ENCODE measurements at places on chromosomes 11 and 22.

- no peak for DNase-seq
Observed at GRCh38 chr11:64649291-64649697, 58.3 kb downstream of the SLC22A12 start.

- no peak for DNase-seq
Observed at GRCh38 chr11:122258446-122259194, 142.6 kb upstream of the BLID start.

- DNase-seq, result no peak
Observed at GRCh38 chr11:100687054-100687629, at the start of gene ARHGAP42. Gene ARHGAP42, plus strand, starts transcription at chr11:100687288. Its CDS starts 391 bp downstream, at chr11:100687679.

GRCh38 chr11:128474036-128474874 lies 113.1 kb downstream of the ETS1 start:
- DNase-seq, result no peak

DNA sequence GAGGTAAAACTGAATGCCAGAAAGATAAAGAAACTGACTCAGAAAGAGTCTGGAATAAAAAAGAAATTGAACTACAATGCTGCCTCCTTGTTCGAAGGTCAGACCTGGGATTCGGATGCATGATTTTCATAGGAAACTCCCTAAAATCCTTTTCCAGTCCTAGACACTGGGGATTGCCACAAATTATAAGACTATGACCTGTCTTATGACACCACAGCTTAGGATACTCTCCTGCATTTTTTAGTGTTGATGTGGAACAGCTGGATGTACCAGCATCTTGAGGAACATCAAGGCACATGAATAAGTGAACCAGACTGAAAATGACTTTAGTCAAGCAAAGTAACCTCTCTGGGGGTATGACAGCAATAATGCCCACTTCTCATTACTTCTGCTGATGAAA lies 9.0 kb downstream of the KIRREL3 start:
- DNase-seq, result no peak

DNA sequence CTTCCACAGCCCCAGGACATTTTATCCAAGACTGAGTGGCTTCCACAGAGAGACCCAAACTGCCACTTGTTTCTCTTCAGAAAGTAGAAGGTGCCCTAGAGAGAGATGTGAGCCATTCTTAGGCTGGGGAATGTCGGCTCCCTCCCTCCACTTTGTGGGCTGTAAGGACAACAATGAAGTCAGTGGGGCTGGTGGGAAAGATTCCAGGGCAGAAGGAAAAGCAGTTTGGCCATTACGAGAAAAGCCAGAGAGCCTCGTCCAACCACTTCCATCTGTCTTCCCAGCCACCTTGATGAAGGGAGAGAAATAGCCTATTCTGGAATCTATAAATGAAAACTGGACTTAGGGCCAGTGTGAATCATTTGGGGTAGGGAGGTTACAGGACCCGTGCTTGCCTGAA lies 382.5 kb downstream of the NXPE2 start:
- DNase-seq, result no peak

GRCh38 chr22:30245985-30246813 lies at the start of gene LIF:
Gene LIF, minus strand, starts transcription at chr22:30246759. Its CDS starts 64 bp downstream, at chr22:30246695.
- DNase-seq, result peak; percentile 75

- no peak for DNase-seq
Observed at GRCh38 chr11:121063728-121064127, 37.3 kb upstream of the TECTA start.

DNA sequence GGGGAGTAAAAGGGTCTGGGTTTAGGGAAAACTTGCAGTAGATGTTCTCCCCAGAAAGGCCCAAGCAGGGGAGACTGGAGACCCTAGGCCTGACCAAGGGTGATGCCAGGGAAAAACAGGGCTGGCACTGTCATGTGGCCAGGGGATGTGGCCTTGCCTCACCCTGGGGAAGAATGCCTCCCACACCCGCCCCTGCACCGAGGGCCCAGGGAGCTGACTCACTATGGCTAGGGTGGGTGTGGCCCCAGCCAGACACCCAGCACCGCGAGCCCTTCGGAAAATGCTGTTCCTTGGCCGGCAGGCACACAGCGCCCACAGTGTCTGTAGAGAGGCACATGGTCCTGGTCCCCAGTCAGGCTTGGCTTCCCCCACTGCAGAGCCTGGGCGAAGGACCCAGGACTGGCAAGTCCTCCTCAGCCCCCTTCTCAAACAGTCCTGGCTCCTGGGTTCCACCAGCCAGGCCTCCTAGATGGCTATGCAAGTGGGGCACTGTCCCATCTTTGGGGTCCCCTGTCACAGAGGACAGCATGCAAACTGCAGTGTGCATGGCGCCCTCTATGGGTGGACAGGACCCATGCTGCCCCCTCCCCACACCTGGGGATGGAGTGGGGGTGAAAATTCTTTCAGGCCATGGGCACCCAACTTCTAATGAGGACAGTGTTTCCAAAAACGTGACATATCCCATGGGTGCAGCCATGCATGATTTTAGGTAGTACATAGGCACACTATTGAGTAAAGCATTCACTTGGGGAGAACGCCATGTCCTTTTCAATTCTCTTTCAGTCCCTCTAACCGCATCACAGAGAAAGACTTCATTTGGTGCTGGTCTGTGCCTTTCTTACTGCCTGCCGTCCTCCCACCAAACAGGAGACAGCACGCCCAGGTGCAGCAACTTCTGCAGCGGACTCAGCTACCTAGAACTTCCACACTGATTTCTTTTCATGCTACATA lies 15.2 kb downstream of the TMPRSS5 start:
- no peak for DNase-seq

DNA sequence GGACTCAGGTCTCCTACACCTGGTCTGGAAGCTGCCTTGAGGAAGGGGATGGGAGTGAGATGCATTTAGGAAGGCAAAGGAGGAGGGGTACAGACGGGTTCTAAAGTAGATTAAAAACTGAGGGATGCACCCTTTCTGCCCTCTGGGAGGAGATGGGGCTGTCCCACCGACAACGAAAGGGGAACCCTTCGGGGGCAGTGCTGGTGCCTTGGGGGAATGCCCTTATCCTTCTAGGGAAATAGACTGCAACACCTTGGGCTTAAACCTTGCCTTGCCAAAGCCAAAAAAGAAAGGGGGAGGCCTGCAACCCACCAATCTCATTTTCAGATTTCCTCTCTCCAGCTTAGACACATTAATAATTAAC lies 89.8 kb downstream of the PLEKHA7 start:
- DNase-seq, result no peak

- DNase-seq, result no peak
Observed at GRCh38 chr11:8234425-8234821, 29.3 kb downstream of the LMO1 start.

GRCh38 chr11:47411884-47412746 lies 3.7 kb downstream of the SLC39A13 start:
- DNase-seq, result peak; percentile 61

DNA sequence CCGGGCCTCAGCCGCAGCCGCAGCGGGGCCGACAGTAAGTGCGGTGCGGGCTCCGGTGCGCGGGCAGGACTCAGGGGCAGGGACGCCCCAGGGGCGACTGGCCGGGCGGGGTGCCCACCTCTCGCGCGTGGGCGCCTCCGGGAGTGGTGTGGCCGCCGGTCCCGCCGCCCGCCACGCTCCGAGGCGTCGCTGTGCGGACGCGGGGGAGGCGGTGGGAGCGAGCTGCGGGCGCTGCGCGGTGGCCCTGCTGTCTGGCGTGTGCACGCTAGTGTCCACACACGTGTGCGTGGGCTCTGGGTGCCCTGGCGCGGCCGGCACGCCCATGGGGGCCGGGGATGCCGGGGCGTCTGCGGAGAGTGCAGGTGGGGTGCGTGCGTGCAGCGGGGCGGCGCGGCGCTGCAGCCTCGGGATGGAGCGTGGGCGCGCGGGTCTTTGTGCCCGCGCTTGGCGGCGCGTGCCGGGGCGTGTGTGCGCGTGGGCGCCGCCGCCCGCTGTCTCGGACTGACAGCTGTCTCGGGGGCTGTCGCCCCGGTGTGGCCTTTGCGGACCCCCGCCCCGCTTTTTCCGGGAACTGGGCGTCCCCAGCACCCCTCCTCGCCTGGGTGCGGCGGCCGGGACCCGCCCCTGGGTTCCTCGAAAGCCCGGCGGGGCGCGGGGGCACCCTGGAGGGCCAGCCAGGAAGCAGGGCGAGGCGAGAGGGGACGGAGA lies 804 bp downstream of the KCNK4 start:
- DNase-seq, result peak; percentile 39

DNA sequence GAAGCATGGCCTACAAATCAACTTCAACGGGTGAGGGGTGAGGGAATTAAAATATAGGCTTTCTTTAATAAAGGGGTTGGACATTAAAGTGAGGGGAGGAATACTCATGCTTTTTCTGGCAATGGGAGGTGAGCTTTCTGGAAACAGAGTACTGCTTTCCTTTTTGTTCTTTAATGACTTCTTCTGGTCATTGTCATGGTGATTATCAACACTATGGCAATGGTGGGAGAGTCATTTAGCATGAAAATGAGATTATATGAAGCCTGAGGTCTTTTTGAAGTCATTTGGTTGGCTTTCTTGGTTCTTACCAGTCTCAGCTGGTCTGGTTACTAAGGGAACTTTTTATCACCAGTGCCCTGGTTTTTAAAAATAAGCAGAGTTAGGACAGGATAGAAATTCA lies 475.8 kb upstream of the LRRC4C start:
- no peak for DNase-seq

- DNase-seq, result no peak
Observed at GRCh38 chr11:117378976-117379865, 51.6 kb downstream of the CEP164 start.

DNA sequence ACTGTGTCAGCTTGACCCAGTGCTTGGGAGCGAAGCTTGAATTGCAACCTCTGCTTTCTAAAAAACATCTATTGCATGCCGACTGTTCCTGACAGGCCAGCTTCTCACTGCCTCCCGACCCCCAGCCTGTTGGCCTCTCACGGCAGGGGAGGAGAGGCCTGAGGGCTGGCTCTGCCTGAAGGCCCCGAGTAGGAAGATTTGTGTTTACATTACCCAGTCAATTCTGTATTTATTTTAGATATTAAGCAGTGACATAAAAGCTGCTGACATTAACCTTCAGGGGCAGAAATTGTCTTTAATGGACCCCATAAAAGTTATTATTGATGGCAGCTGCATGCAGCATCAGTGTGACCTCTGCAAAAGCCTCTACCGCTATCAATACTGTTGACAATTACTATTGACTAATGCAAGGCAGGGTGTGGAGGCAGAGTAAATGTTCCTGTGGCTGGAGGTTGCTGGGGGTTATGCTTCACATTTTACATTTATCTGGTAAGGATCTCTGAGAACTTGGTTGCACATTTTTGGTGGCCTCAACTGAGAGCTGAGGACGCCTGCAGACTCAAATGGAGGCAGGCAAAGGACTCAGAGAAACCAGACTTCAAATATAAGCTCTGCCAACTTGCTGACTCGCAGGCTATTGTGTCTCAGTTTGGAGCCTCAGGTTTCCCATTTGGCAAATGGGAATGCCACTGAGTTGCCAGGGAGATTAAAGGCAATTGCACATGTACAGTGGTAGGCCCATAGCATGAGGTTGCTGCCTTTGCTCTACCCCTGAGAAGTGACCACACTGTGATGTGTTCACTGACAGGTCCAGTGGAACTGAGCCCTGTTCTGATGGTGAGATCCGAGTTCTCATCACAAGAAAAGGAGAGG lies 380.5 kb downstream of the TENM4 start:
- no peak for DNase-seq

- DNase-seq, result no peak
Observed at GRCh38 chr22:46512683-46513082, 24.7 kb downstream of the CELSR1 start.

- no peak for DNase-seq
Observed at GRCh38 chr11:111098091-111098490, 147.4 kb upstream of the POU2AF2 start.

DNA sequence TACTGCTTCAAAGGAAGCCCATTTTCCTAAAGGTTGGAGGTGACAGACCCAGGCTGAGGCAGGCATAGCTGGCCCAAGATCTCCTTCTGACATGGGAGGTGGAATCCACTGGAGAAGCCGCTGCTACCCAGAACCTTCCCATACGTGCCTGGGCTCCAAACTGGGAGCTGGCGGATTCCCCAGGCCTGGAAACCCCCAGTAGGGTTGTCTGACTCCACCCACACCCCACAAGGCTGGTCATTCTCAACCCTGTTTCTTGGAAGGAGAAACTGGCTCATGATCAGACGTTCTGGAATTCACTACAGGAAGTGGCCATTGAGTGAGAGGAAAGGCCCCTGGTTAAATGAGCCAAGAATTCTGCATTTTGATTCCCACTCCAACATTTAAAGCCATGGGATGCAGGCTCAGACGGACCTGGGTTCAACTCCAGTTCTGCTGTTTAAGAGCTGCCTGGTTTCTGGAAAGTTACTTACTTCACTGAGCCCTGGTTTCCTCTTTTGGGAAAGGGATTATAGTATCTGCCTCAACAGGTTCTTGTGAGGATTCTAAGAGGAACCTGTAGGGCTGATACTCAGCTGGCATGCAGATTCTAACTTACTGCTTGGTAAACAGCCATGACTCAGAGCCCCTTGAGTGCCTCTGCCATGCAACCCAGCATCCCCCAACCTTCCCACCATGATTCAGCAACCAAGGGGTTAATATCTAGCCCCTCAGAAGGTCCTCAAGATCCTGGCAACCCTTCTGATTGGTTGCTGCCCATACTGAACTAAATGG lies 19.4 kb upstream of the TSKU start:
- DNase-seq, result no peak

DNA sequence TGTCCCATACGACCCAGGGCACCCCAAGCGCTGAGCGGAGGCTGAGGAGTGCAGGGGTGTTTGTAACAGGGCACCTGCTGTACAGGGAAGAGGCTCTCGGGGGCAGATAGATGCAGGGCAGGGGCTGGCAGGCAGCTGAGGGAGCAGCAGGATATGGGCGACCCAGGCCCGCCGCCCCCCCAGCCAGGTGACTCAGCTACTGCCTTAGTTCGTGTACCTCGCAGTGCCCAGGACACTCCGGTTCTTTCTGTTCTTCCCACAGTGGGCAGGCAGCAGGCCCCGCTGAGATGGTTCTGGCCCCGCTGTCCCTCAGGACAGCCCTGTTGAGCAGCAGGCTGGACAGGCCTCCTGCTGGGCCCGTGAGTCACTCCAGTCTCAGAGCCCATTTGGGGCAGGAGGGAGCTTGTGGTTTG lies 16.2 kb downstream of the PHLDA2 start:
- DNase-seq, result no peak

GRCh38 chr11:79990141-79990540 lies 549.3 kb upstream of the TENM4 start:
- DNase-seq, result no peak

- DNase-seq, result no peak
Observed at GRCh38 chr22:44329179-44329796, 16.5 kb upstream of the SHISAL1 start.

GRCh38 chr11:112266410-112266778 lies 5.7 kb upstream of the PLET1 start:
- no peak for DNase-seq

DNA sequence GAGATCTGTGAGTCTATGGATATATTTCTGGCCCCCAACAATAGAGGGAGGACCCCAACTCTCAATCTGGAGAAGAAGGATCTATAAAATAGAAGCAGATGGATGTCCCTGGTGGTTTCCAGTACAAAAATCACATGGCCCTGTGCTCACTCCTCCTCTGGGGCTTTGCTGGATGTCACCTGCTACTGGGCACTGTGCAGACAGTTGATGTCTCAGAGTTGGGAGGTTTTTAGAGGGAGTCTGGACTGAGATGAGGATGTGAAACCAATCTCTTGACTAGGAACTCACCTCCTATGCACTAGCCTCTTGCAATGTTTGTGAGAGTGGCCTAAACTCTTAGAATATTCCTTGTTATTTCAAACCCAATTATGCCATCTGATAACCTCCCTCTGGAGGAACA lies 107.2 kb downstream of the SCN3B start:
- no peak for DNase-seq

- peak; percentile 54 for DNase-seq
Observed at GRCh38 chr11:129881570-129882170, 13.7 kb downstream of the NFRKB start.

All from activated naive CD4-positive, alpha-beta T cell treated with anti-CD3 and anti-CD28 coated beads, Interleukin-2, amount 50 U/mL, for 16 hours (primary cell).